Adrenal gland (tissue), 19 donors: ENCODE measurements at places on chromosomes 7 and 10.

GRCh38 chr10:120941501-120941900 lies 90.3 kb downstream of the WDR11 start:
- no peak for DNase-seq

GRCh38 chr7:117012284-117012683 lies 59.0 kb downstream of the ST7 start:
- DNase-seq, result no peak

- DNase-seq, result no peak
Observed at GRCh38 chr7:155713384-155713783, 68.9 kb downstream of the RBM33 start.

DNA sequence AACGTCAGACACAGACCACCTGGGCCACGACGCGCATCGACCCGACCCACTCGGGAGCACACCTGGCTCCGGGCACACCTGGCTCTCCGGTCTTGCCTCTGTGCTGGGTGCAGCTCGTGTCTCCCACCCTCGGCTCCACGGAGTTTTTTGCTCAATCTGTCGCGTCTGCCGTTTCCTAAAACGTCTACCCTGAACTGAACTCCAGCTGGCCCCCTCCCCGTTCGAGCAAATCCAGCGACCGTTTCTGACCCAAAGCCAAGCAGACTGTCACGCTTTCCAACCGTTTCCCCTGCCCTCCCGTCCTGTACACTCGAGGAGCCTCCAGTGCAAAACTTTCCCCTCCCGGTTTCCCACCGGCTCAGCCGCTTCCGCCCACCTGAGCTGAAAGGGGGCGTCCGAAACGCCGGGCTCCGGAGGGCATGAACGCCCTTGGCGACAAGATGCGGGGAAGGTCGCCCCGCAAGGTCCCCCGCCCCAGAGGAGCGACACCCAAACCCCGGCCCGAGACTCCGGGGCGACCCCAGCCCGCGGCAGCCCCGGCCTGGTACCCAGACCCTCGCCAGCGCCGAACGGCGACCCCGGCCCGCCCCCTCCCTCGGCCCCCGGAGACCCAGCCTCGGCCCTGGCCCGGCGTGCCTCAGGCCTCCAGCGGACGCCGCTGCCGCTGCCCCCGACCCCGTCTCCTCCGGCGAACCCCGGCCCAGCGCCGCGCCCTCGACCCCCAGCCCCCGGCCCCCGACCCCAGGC lies 557 bp downstream of the CYTH3 start:
- DNase-seq, result peak; percentile 37

GRCh38 chr10:72709041-72709440 lies 17.1 kb downstream of the MCU start:
- peak; percentile 50 for DNase-seq

- no peak for DNase-seq
Observed at GRCh38 chr10:16586358-16587138, 64.9 kb upstream of the C1QL3 start.

DNA sequence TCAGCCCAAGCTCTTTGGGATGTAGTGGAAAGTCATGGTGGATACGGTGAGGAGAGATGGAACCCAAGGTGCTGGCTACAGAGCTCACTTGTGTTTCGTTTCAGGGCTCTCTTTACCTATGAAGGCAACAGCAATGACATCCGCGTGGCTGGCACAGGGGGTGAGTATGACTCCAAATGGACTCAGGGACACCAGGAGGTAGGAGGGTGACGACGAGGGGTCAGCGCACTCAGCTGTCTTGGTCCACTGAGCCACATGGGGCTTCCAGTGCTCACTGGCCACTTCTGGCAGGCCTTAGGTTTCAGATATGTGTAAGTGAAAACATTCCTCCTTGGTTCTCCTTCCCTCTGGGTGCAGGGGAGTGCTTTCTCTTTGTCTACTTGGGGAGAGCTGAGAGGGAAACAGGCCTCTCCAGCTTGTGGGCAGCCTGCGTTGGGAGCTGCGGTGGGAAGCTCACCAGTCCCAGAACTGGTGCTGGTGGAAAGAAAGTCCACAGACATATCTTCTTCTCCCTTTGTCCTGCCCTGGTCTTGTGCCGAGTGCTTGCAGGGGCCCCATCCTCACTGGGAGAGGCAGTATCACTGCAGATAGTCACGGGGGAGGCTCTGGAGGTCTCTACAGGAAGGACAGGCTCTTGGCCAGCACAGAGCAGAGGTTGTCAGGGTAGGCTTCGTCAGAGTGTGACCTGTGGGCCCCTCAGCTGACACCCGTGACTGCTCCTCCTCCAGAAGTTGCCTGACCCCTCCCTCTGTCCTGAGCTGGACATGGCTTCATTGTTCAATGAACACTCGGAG lies 5.8 kb downstream of the DBNL start:
- no peak for DNase-seq

DNA sequence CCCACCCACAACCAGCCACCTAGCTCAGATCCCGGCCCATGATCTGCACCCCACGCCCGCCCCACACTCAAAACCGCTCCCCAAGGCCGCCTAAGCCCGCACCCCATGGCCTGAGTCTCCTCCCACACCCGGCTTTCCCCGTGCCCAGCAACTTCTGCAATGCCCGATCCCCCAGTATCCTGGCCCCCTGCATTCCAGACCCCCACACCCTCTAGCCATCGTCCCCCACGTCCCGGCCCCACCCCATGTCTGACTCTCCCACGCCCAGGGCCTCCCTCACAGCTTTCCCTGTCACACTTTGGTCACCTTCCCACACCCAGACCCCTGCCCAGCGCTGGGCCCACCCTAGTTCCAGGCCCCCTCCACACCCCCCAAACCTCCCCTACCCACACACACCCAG lies 20.1 kb upstream of the FXYD4 start:
- DNase-seq, result no peak

GRCh38 chr7:41206267-41206666 lies 496.6 kb downstream of the INHBA start:
- no peak for DNase-seq

GRCh38 chr10:21423338-21423737 lies 102.1 kb downstream of the SKIDA1 start:
- no peak for DNase-seq

GRCh38 chr7:41568135-41568534 lies 134.8 kb downstream of the INHBA start:
- no peak for DNase-seq

GRCh38 chr7:133830081-133830480 lies 297.1 kb upstream of the LRGUK start:
- DNase-seq, result peak; percentile 61

DNA sequence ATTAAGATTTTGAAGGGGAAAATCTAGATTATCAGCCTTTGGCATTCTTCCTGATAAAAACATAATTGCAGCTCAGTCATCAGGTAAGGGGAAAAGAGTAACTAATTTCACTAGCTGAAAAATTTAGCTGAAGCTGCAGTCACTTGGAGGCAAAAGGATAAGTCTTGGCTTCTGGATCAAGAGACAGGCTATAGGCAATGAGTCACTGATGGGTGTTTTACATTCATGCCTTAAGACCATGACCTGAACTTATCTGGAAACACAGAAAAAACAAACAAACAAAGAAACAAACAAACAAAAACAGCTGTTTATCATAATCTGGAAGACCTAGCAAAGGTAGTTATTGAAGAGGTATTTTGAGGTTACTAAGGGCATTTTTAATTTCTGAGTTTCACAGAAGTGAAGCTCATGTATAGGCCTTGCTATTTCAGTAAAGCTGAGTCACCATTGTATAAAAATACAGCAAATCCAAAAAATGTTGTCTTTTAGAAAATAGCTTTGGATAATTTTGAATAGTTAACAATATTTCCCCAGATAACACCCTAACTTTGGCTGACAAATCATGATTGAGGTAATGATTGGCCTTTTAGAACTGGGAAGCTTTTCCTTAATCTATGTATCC lies 40.3 kb downstream of the ZNF22 start:
- DNase-seq, result no peak

GRCh38 chr7:12524794-12525386 lies 45.6 kb upstream of the SCIN start:
- DNase-seq, result no peak

- no peak for DNase-seq
Observed at GRCh38 chr10:67618116-67618515, 77.9 kb downstream of the CTNNA3 start.

- DNase-seq, result no peak
Observed at GRCh38 chr7:140016540-140016939, 46.2 kb downstream of the PARP12 start.

- DNase-seq, result no peak
Observed at GRCh38 chr7:92697012-92697411, 106.8 kb upstream of the FAM133B start.

- no peak for DNase-seq
Observed at GRCh38 chr7:7869036-7869435, 99.6 kb upstream of the GLCCI1 start.

GRCh38 chr10:72563327-72563932 lies 62.4 kb downstream of the MICU1 start:
- no peak for DNase-seq

DNA sequence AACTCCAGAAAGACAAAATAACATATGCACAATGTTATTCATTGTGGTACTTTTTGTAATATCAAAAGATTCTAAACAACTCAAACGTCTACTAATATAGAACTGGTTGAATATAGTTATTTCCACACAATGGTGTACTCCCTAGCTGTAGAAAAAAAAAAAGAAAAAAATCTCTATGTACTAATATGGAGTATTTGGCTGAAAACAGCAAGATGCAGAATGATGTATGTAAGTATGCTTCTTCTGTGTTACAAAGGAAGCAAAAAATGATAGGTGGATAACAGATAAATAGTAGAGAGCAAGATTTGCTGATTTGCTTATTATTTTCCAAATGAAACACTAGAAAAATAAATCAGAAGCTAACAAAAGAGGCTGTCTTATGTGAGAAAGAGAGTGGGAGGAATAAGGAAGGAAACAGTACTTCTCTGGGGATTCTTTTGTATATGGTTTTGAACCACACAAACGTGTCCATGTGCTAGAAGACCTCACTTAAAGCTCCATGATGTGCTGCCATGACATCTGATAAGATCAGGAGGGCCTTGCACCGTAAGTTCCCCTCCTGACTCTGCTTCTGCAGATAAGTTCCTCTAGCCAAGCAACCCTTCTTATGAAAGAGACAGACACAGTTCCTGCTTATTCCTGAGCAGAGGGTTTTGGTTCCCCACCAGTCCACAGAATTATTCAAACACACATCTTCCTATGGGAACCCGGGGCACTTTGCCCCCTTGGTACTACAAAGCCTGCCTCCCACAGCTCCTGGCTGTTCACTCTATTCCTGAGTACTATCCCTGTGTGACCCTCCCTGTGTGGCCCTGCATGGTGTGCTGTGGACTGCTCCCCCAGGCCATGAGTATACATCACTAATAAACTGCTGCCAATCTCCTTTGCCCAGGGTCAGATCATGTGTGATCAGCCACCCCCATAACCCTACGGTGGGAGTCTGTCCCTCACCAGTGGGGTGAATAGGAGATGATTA lies 159.1 kb downstream of the CCDC71L start:
- DNase-seq, result no peak

GRCh38 chr7:49718760-49719159 lies 54.7 kb upstream of the VWC2 start:
- no peak for DNase-seq

DNA sequence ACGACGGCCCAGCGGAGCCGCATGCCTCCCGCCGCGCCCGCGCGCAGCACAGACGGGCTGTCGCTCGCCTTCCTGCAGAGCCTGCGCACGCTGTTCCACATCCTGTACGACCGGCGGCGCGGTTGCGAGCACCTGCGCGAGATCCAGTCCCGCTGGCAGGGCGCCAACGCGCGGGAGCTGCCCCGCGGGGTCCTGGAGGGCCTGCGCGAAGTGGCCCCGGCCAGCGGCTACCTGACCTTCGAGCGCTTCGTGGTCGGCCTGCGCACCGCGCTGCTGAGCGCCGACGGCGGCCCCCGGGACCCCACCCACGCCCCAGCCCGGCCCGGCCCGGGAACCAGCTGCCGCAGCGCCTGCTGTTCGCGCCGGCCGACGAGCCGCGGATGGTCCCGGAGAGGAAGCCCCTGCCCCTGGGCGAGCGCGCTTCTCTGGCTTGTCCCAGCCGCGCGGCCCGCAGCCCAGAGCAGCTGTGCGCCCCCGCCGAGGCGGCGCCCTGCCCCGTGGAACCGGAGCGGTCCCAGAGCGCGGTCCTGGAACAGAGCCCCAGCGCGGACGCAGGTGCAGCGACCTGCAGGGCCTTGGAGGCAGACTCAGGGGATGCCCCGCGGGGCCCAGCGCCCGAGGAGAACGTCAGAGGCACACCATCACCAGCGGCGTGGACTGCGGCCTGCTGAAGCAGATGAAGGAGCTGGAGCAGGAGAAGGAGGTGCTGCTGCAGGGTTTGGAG lies 25.3 kb upstream of the ZNF716 start:
- DNase-seq, result no peak

GRCh38 chr7:72028267-72028666 lies 383.9 kb downstream of the CALN1 start:
- DNase-seq, result no peak

GRCh38 chr10:68046642-68047041 lies 28.4 kb downstream of the HERC4 start:
- DNase-seq, result no peak

- no peak for DNase-seq
Observed at GRCh38 chr7:127652333-127653248, 597 bp downstream of the SND1 start.

DNA sequence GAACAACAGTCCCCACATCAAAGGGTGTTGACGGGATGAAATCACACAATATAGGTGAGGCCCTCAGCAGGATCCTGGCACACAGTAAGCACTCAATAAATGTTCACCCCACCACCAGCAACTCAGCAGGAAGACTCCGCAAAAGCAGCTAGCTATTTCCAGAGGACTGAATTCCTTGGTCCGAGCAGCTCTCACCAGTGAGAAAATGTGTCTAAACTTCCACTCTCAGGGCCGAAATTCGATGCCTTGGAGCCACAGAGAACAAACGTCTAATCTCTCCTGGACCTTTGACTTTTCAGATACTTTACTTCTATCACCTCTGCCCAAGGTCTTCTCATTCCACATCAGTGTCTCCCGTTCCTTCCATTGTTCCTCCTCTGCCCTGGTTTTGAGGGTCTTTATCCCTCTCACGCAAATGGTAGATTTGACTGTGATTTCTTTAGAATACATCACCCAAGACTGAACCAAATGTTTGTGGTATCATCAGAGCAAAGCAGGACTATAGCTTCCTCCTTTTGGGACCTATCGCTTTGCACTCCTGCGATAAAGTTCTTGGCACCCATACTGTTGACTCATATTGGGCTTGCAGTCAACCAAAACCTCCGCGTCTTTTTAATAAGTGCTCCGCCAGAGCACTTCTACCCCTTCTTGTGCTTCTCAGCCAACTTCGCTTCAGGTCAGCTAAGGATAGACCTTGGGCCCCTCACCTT lies 903 bp upstream of the NT5C2 start:
- peak; percentile 65 for DNase-seq

DNA sequence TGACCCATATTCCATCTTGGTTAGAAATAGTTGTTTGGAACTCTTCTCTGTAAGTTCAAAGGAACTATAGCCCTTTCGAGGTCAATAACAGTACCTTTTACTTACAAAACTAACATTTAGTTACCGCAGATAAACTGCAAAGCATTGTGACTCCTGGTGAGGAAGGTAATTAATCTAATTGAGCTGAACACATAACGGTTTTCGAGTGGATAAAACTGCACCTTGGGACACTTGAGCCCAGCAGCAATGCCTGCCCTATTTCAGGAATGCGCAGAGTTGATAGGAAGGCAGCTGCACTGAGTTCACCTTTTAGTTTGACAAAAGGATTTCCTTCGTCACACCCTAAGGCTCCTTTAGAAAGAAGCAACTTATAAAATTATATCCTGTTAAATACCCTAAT lies 75.4 kb downstream of the JAZF1 start:
- DNase-seq, result no peak

GRCh38 chr7:17236603-17237002 lies 61.8 kb upstream of the AHR start:
- DNase-seq, result no peak
